ENCODE measurements at places on chromosomes 3 and 15. TPM values are rescaled to one million over a fixed set of nuclear protein-coding genes. Genes with fewer than 3 reads are reported as not detected.

- ATAC-seq, result no peak
Observed at GRCh38 chr3:178671377-178671776, 135.1 kb downstream of the KCNMB2 start.

- ATAC-seq, result no peak
Observed at GRCh38 chr15:70487387-70487740, 276.0 kb downstream of the UACA start.

GRCh38 chr3:138629526-138629925 is 21.0 kb downstream of the FAIM start:
- no peak for ATAC-seq

- ATAC-seq, result peak; percentile 76
Observed at GRCh38 chr3:124887177-124887931, at the start of gene ITGB5. TSS of gene ITGB5 (minus strand) at chr3:124887365. CDS start at chr3:124887000, 365 bp downstream.

- ATAC-seq, result peak; percentile 78
Observed at GRCh38 chr15:77507143-77507897, 86.6 kb downstream of the HMG20A start.

Gene IL20RB
- total RNA-seq, result 94.7 TPM

Gene SLC25A20
- 4.7 TPM for total RNA-seq

DNA sequence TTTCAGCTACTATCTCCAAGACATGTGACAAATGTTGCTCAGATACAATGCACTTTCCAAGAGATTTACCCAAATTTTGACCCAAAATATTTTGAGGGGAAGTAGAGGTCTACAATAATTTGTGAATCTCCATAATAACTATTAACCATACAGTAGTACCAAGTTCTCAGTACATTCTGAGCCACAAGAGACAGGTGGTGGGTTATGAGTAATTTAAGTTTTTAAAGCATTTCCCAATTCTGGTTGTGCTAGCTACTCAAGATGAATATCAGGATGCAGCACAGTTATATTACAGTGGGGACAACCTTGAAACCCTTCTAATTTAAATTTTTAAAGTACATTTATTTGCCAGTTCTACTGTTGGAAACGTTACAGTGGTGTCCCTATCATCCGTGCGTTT is 92.2 kb upstream of the MITF start:
- no peak for ATAC-seq

Gene ILDR1
- total RNA-seq, result 6.3 TPM

Gene GOLGA6L26
- total RNA-seq, result not detected

DNA sequence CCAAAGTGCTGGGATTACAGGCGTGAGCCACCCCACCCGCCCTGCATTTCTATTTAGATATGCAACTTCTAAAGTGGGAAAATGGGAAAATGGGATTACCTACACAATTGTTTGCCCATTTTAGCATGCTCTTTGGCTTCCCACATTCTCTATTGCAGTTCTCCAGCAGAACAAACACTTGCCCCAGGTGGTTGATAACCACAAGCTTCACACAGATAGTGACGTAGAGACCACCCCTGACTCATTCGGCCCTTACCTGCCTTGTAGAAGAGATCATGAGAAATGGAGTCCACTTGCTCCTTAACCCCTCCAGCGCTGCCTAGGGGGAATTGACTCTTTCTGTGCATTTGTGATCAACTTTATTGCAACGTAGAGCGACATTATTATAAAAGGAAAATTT is 83.2 kb upstream of the RAP2B start:
- ATAC-seq, result no peak

- no peak for ATAC-seq
Observed at GRCh38 chr3:141915016-141915415, 38.6 kb downstream of the ATP1B3 start.

DNA sequence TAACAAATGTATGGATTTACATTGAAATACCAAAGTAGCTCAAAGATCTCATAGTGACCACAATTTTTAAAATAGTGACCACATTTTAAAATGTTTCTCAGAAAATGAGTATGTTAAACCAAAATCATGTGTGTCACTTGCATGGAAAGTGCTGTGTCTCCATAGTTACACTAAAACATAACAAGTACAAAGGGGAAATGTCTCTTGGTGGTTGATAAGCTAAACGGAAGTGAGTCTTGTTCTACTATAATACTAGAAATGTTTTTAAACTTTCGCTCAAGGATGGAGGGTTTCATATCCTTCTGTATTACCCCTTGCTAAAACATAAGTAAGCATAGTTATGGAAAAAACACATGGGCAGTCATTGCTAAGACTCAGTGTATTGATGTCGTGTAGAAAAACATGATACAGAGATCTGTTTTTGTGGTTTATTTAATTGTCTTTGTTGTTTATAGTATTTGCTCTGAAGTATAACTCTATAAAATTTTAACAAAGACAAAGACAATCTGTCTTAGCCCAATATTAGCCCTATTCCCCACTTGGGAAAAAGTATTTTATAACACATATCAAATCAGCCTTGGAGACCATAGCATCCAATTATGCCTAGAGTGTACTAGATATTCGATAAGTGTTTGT is 27.0 kb upstream of the DENND4A start:
- peak; percentile 55 for ATAC-seq

DNA sequence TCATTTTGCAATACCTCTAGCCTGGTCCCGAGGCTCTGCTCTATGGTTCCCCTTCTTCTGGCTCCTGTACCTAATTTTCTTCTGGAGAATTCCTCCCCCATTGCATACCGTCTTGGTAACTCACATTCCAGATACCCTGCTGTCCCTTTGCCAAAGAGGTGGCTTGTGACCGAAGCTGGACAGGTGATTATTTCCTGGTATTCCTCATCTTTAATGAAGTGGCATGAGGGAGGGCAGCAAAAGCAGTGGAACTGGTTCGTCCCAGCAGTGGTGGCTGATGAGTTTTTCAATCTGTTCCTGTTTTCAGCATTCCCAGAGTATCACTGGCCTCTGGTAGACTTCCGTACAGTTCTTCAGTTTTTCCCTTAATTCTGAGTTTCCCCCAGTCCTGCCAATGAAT is 186.2 kb upstream of the CADPS start:
- ATAC-seq, result no peak

DNA sequence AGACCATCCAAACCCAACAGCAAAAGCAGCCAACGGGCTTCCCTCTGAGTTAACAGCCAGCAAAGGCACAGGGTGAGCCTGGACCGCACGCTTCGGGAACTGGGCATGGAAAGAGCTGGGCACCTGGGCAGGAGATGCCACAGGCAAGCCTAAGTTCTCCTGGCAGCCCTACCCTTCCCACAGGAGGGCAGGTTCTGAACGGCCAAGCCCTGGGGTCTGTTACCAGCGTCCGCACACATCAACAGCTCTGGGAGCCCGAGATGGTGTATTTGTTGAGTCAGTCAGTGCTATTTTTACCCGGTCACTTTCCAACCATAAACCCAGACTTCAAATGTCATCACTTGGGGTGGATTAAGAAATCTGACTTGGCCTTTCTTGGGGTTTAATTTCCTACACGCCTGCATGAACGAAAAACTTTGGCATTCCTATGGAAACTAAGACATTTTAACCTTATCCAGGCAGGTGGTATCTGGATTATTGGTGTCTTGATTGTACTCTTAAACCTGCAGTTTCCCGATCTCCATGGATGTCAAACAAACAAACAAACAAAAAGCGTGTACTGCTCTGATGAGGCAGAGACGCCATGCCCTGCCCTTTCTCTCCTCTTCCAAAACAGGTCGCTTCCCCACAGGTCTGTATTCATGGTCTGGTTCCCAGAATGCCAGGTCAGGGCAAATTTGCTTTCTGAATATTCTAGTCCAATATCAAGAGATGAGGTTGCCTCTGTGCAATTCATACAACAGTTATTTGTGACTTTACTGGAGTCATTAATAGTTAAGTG is 99.7 kb downstream of the XXYLT1 start:
- ATAC-seq, result no peak

Gene ZNF280D
- 14.6 TPM for total RNA-seq

Gene TXNRD3
- 6.5 TPM for total RNA-seq

Gene CKMT1B
- total RNA-seq, result 50.7 TPM

DNA sequence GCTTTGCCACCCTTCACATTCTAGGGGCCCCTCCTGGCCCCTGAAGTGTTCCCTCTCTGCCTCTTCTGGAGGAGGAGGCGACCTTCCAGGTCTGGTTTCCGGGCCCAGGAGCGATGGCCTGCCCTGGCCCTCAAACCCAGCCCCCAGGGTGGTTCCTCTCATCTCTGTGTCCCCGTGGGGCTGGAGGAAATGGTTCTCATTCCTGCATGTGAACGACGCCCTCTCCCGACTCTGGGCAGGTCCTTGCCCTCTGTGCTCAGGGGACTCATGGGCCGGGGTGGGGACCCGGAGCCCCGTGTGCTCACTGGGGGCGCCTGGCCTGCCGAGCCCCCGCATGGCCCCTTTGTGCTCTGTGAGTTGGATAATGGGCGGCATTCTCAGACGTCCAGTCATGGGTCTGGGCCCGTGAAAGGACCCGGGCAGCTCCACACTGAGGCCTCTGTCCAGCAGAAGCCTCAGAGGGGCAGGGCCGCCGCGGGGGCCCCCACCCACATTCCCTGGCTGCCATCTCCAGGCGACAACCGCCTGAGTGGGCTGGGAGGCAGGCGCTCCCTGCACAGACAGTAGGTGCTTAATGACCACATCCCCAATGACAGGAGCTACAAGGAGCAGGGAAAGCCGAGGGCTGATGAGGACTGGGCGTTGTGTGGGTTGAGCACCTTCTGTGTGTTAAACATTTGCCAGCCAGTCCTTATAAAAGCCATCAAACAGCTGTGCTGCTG is 5.5 kb upstream of the PLXND1 start:
- ATAC-seq, result no peak

Gene LRRC31
- not detected for total RNA-seq

Gene PCLAF
- total RNA-seq, result 18.3 TPM

GRCh38 chr15:62186578-62186977 is 21.5 kb upstream of the C2CD4B start:
- ATAC-seq, result no peak

Gene ZNF860
- total RNA-seq, result 2.9 TPM

Gene U2SURP
- total RNA-seq, result 49.5 TPM

- peak; percentile 75 for ATAC-seq
Observed at GRCh38 chr3:86923071-86923491, 67.9 kb downstream of the VGLL3 start.

DNA sequence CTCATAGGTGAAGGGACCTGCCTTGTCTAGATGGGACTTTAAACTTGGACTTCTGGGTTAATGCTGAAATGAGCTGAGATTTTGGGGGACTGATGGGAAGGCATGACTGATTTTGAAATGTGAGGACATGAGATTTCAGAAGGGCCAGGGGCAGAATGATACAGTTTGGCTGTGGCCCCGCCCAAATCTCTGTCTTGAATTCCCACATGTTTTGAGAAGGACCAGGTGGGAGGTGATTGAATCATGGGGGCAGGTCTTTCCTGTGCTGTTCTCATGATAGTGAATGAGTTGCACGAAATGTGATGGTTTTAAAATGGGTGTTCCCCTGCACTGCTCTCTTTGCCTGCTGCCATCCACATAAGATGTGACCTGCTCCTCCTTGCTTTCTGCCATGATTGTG is 42.8 kb downstream of the ILDR1 start:
- ATAC-seq, result peak; percentile 40

Gene LDHAL6B
- not detected for total RNA-seq

- no peak for ATAC-seq
Observed at GRCh38 chr3:30440147-30440604, 166.2 kb upstream of the TGFBR2 start.

Gene THSD4
- total RNA-seq, result 121 TPM

Gene TMCC1
- 23.4 TPM for total RNA-seq

Gene MUC20
- 34.9 TPM for total RNA-seq

DNA sequence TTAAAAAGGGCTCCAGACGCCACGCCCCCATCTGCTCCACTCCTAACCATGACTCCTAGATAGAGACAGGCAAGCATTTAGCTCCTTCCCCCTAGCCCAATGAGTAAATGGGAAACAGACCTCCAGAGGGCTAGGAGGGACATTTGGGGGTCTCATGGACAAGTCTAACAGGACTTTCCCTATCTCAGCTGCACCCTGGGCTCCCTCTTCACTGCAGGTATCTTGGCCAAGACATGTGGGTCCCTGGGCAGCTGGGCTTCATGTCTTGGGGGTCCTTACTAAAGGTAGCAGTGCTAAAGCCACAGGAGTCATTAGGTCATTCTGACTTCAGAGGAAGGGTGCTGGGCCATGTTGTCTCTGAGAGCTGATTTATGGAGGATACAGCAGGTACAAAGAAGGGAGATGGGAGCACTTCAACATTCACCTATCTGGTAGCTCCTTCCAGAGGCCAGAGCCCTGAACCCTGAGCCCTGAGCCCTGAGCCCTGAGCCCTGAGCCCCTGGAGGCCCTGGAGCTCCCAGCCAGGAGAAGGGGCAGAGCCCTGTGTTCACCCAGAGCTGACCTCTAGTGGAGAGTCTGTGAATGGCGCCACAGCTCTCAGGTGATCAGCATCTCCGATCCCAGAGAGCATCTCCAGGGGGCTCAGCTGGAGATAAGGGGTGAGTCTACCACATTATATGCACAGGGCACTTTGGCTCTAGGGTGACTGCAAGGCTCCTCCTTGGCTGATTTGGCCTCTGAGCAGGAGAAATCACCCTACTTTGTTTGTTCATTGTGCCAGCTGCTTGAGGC is 40.1 kb upstream of the EPHB1 start:
- ATAC-seq, result peak; percentile 74

DNA sequence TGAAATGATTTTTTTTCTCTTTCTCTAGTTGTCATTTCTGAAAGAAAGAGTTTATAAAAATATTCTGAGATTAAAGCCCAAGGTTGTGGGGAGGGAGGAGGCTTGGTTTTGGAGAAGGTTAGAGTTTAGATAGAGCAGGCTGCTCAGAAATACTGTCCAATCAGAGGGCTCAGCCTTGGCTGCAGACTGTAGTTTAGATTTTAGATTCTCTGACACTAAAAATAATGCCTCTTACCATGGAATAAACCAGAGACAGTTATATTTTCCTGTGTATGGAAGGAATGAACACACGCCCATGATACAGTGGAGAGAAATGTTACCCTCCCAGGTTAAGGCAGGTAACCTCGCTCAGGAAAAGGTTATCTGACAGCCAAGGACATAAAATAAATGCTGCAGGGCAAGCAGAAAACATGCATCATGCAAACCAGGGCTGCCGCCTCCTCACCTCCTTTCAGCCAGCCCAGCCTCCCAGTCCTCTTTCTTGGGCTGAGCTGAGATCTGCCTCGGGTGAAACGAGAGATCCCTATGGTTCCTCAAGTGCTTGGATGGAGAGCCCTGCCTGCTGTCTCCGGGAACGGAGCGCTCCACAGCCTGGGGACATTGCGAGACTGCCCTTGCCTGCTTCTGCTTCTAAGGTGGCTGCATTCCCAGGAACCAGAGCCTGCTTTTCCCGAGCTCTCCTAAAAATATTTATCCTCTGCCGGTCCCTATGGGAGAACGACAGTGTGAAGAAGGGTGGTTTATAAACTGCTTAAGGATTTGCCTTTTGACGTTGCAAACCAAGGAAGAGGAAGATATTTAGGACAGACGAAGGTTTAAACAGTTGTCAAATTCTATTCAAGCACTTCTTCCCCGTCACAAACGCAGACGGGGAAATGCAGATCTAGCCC is 848 bp downstream of the NCEH1 start:
- peak; percentile 42 for ATAC-seq

GRCh38 chr15:52730173-52730572 is 51.0 kb upstream of the ATOSA start:
- ATAC-seq, result peak; percentile 86

Gene MGLL
- 135 TPM for total RNA-seq

Measured in esophagus mucosa (tissue), 1 donor.